ENCODE measurements at places on chromosomes 5 and 9. TPM values are rescaled to one million over a fixed set of nuclear protein-coding genes. Genes with fewer than 3 reads are reported as not detected.

FBP2 gene
- total RNA-seq: not detected

LOX gene
- not detected for total RNA-seq

KLHL3 gene
- 9.2 TPM for total RNA-seq

FREM1 gene
- total RNA-seq: not detected

PRUNE2 gene
- 0.35 TPM for total RNA-seq

ZFP2 gene
- 0.37 TPM for total RNA-seq

Data from activated naive CD8-positive, alpha-beta T cell treated with anti-CD3 and anti-CD28 coated beads for 36 hours (primary cell).